Stimulated activated CD4-positive, alpha-beta T cell treated with anti-CD3 and anti-CD28 coated beads, Interleukin-4, amount 100 ng/mL, for 4 hours (primary cell): ENCODE measurements at places on chromosomes 1 and 21.

DNA sequence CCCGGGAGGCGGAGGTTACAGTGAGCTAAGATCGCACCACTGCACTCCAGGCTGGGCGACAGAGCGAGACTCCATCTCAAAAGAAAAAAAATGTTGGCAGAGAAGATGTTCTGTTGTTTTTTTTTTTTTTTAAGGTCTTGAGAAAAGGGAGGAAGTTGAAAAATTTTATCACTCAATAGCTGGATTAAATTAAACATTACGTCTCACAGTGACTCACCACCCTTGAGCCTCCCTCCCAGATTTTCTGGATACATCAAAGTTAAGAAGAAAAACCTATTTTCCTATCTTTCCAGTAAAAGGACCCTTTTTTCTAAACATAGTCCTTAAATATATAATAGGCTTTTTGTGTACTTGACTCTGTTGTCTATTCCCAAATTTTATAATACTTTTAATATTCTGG lies 35.5 kb downstream of the IFNAR1 start:
- DNase-seq = no peak

- DNase-seq = no peak
Observed at GRCh38 chr1:42940851-42941639, 17.6 kb downstream of the SLC2A1 start.

GRCh38 chr1:82598812-82599211 lies 798.1 kb downstream of the ADGRL2 start:
- no peak for DNase-seq

- DNase-seq = no peak
Observed at GRCh38 chr1:234841281-234841680, 231.3 kb upstream of the IRF2BP2 start.

DNA sequence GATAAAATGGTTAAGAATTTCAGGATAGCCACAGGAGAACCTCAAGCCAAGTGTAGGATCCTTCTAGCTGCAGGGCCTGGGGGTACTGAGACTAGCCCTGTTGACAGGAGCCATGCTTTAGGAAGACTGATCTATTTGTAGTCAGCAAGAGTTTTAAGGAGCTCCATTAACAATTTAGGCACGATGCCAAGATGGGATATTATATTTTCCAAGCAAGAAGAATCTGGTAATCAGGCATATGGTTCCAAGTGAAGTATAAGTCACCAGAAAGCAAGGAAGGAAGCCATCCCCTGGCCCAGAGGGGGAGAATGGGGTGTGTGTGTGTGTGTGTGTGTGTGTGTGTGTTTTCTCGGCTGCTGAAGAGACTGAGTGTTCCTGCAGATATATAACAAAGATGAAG lies 7.0 kb downstream of the IFNAR2 start:
- no peak for DNase-seq

DNA sequence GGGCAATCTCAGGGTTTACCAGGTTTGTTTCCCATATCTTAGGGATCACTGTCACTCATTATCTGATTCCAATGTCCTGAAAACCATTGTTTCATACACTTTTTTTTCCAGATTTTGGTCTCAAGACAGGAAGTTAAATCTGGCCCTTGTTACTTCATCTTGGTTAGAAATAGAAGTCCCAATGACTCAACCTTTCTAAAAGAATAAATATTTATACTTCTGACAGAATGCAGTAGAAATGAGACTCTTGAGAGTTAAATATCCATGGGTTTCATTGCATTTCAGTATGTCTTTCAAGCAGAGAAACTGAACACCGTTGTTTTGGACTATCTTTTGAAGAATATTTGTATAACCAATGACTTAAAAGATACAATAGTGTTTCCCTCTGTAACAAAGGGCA lies 19.8 kb upstream of the VCAM1 start:
- DNase-seq = no peak

DNA sequence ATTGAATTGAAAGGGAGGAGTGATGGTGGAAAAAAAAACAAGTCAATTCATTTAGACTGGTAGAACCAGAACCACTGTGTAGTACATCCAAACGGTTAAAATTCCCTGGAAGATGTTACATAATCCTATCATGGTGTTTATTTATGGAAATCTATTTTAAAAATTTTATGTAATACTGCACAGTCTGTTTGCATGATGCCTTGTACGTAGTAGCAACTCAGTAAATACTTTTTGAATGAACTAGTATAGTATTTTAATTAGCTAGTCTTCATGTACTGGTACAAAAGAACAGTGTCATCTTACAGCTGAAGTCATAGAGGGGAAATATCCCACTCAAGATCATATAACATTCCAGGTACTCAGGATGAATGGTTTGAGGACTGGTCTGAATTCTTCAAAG lies 27.0 kb upstream of the IER5 start:
- no peak for DNase-seq
